ENCODE measurements at places on chromosomes 5 and 9.

DNA sequence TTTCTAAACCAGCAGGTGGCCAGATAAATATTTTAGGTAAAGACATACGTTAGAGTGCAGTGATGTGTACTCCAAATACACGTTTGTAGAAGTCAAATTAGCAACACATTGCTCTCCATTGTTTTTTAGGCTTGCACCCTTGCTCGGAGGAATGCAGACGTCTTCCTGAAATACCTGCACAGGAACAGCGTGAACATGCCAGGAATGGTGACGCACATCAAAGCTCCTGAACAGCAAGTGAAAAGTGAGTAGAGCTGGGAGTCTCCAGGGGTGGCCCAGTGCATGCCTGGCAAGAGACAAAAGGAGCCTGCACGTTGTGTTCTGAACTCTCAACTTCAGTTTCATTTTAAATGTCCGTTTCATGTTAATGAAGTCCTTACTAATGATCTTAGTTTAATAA lies 207.5 kb upstream of the OTULINL start:
- no peak for DNase-seq

DNA sequence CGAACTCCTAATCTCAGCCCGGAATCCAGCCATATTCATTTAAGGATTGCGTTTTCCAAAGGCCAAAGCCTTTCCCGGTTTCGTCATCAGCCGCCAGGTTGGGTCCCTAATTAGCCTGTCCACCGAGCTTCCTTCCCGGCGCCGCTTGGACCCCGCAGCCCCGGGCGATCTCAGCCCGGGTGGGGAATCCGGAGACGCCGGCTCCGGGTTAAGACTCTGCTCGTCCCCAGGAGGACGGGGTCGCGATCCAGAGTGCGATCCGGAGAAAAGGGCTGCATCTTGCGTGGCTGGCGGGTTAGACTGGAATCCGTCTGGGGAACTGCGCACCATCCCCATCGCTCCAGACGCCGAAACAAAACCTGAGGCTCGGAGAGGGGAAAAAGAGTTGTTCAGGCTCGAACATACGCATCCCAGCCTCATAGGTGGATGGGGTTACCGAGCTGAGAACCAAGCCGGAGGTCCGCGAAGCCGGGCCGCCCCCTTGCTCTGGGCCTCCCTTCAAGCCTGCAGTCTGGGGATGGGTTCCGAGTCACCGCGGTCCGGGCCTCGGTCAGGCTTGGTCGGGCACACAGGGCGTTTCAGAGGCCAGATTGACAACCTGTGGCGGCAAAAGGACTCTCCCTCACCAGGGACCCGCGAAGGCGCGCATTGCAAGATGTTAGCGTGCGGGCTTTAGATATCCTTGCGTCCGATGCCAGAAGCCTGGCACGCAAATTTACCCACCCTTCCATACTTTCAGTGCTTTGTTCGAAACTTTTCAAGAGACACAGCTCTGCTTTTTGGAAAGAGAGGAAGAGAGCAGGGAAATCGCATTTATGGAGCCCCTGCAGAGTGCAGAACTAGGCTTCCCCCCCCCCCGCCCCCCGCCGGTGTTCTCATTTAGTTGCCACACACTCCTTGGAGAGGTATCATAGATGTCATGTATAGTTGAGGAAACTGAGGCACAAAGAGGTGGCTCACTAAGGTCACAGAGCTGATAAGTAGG lies 7.9 kb downstream of the MSX2 start:
- no peak for DNase-seq

DNA sequence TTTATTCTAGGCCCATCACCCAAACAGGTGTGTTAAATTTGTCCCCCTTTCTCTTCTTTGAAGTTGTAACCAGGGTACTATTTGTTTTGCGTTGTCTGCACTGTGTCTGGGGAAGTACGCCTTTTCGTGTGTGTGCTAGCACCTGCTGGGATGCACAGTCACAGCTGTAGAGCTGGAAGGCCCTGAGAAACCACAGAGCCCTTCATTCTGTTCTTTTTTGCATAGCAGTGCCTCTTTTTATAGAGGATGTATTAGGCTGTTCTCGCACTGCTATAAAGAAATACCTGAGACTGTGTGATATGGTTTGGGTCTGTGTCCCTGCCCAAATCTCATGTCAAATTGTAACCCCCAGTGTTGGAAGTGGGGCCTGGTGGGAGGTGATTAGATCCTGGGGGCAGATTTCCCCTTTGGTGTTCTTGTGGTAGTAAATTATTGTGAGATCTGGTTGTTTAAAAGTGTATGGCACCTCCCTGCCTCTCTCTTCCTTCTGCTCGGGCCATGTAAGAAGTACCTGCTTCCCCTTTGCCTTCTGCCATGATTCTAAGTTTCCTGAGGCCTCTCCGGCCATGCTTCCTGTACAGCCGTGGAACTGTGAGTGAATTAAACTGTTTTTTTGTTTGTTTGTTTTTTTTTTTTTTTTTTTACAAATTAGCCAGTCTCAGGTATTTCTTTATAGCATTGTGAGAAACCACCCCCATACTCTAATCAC lies 14.0 kb downstream of the SEC61B start:
- no peak for DNase-seq

DNA sequence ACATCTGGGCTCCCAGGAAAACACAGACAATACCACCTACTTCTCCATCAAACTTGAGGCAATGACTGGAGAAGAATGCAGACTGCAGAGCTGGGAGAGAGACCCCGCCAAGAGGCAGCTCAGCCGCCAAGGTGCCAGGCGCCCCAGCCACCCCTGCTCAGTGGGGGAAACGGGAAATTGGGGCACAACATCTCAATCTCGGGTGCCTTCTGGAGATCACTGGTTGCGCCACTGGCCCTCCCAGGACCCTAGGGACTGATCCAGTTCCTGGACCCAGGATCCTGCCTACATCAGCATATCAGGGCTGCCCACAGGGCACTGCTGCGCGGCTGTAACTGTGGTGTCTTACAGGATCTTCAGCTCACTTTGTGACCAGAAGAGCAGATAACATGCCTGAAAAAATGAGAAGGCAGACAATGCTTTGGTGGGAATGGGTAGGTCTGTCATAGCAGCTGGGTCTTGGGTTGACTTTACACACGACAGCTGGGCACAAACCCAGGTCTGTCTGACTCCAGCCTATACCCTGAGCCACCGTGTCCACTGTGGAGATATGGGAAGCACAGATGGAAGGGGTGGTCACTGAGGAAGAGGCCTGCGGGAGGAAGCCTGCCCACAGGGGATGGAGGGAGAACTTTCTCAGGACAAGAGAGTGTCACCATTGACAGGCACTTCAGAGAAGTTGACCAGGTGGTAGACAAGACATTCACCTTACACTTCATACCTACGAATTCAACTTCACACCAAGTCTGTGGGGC lies 135.2 kb upstream of the RAPGEF1 start:
- DNase-seq, result no peak

DNA sequence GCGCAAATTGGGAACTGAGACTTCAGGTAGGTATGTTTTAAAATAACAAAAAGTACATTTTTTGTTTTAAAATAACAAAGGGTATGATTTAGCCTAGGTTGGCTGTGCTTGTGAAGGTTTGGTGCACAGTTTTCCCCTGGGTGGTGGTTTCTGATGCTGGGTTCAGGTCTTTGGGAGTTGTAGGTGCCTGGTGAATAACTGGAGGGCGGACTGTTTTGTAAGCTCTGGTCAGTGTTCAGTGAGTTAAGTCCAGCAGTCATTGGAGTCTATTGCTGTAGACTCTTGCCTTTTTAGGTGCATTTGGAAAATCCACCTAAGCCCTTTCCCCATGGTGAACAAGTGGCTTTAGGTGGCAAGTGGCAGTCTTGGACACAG lies 43.9 kb downstream of the RAI14 start:
- DNase-seq, result no peak

DNA sequence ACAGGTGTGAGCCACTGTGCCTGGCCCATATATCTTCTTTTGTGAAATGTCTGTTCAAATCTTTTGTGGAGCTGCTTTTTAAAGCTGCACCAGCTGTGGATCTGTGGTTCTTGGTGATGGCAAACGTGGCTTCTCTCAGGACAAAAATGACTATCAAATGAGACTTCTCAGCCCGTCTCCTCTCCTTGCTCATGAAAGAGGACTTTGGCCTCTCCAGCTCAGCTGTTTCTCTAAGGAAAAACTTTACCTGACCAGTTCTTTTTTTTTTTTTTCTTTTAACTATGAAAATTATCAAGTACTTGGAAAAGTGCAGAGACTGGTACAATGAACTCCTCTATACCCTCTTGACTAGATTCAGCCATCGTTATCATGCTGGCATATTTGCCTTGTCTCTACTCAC lies 44.8 kb downstream of the RALGPS1 start:
- no peak for DNase-seq

DNA sequence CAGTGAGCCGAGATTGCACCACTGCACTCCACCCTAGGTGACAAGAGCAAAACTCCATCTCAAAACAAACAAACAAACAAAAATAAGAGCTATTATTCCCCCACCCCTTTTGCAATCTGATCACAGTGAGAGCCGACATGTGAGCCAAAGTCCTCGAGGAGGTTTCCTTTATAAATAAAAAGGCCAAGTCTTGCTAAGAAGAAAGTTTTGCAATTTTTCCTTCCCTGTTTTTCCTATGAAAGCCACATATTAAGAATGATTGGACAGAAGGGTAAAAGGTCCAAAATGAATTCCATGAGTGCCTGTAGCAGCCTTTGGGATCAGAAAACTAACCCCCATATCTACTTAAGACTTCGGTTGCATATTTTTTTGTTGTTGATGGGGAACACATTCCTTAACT lies 179.7 kb downstream of the TSSK1B start:
- no peak for DNase-seq

- DNase-seq, result no peak
These were observed 659 bp upstream of the TUSC1 start for GRCh38 chr9:25678846-25679360.

- DNase-seq, result no peak
These were observed 46.7 kb downstream of the RCL1 start for GRCh38 chr9:4839470-4839912.

- no peak for DNase-seq
These were observed 112.3 kb downstream of the SMARCA2 start for GRCh38 chr9:2127486-2127885.

GRCh38 chr5:1330847-1331831 lies 13.8 kb downstream of the CLPTM1L start:
- DNase-seq, result no peak

- no peak for DNase-seq
These were observed 5.1 kb downstream of the FLT4 start for GRCh38 chr5:180644129-180644824.

DNA sequence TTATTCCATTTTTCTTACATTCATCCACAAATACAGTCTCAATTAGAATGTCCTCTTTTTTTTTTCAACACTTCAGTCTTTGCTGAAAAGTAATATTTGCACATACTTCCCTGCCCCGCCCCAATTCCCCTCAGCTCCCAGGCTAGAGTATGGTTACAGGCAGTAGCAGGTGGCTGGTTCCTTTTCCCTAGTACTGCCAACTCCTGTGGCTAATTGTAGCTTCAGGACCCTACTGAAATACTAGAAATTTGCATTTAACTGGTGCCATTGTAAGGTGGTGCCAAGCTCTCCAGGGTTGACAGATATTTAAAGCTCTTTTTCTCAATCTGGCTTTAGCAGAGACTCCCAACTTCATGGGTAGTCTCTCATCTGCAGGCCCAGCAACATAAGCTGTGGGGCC lies 80.3 kb downstream of the FAM81B start:
- DNase-seq, result no peak

DNA sequence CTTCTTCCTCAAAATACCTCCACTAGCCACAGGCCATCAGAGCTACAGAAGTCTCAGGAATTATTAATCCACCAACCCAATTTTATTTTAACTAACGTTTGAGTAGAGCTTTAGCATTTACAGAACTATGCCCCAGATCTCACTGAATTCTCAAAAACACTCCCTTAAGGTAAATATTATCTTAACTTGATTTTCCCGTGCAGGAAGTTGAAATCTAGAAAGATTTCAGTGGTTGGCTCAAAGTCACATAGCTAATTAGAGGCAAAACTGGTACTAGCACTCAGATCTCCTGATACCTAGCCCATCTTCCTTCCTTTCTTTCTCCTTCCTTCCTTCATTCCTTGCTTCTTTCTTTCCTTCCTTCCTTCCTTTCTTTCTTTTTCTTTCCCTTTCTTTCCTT lies 298.3 kb downstream of the ENC1 start:
- DNase-seq, result no peak

DNA sequence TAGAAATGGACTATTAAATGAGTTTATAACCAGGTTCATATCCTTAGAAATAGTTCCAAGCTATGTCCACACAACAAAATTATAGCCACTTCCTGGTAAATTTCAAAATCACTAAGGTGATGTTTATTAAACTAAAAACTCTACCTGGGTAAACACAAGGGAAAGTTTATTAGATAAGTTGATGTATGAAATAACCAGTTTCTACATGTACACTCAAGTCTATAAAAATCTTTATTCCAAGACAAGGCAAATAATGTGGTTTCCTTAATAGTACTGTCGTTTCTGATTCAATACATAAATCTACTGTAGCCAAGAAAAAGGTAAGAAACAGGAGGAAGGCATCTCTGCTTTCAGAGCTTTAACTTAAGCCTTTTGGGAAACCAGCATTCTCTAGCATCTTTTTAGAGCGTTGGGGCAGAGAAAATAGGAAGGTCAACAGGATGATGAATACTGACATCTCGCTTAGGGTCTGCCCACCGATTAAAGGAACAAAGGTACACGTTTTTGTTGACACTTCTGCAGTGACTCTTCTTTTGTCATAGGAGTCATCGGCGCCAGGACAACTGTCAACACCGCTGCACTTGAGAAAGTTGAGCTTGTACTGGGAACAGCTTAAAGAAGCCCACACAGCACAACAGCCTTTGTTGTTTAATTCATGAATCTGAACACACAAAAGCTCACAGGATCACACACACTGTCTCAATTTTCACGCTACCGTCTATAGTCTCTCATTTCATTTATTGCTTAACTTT lies 513.6 kb downstream of the SLCO4C1 start:
- DNase-seq, result no peak

All from stimulated activated CD8-positive, alpha-beta memory T cell treated with anti-CD3 and anti-CD28 coated beads, Interleukin-2, amount 100 ng/mL, for 48 hours (primary cell).